Fibroblast of mammary gland (primary cell): ENCODE measurements at places on chromosomes 5 and 9.

DNA sequence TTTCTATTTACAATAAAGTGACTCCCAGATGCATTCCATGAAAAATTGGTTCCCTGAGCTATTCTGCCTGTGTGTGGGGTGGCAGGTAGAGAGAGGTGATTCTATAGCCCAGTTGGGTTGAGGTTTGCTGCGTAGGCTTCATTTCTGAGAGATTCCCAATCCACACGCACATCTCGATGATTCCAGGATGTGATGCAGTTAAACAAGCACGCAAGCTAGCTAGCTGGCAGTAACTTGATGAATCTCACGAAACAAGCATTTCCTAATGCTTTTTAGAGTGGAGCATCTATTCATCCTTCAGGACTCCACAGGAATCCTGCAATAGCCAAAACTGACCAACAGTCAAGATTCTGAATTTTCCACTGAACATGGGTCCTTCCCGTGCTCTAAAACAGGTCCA is 43.8 kb upstream of the CER1 start:
- DNase-seq, result no peak

DNA sequence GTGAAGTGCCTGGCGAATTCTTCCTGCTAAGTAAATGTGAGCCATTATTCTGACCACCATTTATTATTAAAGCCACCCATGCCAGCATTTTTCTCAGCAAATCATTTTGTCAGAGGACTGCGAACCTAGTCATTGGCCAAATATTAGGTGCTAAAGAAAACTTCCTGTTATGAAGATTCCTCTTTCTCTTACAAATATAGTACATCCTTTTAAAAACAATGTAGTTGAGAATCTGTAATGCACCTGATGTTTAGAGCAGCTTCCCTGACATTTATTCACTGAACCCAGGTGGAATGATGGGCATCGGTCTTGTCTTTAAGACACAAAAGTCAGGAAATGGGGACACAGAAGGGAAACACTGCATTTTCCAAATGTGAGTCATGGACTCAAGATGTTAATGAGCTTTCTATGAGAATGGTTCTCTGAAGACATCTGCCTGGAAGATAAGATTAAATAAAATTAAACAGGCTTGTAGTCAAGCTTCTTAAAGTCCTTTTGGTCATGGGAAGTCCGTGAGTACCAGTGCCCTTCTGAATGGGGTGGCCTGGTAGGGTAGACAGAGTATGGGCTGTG is 290.6 kb downstream of the FBXL7 start:
- no peak for DNase-seq

- DNase-seq, result peak; percentile 18
Measured at GRCh38 chr9:112194969-112195431, 19.9 kb upstream of the SUSD1 start.

GRCh38 chr5:107337281-107337680 is 333.5 kb downstream of the EFNA5 start:
- peak; percentile 52 for DNase-seq

GRCh38 chr5:87665166-87665565 is 252.4 kb upstream of the CCNH start:
- no peak for DNase-seq

DNA sequence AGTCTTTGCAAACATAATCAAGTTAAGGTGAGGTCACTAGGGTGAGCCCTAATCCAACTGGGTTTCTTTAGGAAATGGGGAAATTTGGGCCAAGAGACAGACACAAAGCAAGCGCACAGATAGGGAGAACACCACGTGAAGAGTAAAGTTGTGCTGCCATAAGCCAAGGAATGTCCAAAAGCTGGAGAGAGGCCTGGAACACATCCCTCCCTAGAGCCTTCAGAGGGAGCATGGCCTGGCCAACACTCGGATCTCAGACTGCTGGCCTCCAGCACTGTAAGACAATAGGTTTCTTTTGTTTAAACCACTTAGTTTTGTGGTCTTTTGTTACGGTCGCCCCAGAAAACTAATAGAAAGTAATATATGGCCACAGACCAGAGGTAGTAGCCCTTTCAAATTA is 8.1 kb upstream of the ROR2 start:
- no peak for DNase-seq

DNA sequence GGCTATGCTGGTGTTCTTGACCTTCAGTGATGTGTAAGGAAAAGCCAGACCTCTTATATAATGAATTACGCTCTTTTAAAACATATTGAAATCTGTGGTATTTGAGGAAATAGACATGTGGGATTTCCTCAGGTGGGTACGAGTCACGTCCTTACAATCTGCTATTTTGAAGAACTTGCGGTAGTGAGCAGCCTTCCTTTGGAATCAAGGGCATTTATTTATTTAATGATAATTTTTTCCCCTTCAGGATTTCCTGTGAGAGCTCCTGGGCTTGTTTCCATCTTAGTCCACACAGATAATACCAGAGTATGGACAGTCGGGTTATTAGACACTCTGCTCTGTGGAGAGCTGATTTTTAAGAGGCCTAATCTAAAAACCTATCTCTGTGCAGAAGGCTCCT is 167.9 kb downstream of the ARHGEF28 start:
- peak; percentile 33 for DNase-seq

GRCh38 chr9:3900673-3901318 is 375.0 kb upstream of the RFX3 start:
- DNase-seq, result no peak
